ENCODE measurements at places on chromosomes 1 and 21.

- peak; percentile 84 for DNase-seq
Observed at GRCh38 chr1:110210604-110211495, 736 bp downstream of the KCNC4 start.

DNA sequence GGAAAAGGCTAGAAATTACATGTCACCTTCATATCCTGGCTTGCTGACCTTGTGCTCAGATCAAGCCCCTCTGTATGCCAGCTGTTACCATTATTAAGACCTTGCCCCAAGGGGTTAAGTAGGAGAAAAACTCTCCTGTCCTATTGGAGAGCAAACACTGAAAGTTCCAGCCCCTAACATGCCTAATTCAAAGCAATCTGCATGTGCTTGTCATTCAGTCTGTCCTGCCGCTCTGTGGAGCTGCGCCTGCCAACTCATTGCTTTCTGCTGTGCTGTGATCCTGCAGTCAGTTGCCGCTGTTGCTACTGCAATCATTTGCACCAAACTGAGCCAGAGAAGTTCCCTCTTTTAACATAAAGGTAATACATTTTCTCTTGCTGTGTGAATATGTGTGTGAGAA is 113.4 kb downstream of the DISP1 start:
- DNase-seq: no peak

DNA sequence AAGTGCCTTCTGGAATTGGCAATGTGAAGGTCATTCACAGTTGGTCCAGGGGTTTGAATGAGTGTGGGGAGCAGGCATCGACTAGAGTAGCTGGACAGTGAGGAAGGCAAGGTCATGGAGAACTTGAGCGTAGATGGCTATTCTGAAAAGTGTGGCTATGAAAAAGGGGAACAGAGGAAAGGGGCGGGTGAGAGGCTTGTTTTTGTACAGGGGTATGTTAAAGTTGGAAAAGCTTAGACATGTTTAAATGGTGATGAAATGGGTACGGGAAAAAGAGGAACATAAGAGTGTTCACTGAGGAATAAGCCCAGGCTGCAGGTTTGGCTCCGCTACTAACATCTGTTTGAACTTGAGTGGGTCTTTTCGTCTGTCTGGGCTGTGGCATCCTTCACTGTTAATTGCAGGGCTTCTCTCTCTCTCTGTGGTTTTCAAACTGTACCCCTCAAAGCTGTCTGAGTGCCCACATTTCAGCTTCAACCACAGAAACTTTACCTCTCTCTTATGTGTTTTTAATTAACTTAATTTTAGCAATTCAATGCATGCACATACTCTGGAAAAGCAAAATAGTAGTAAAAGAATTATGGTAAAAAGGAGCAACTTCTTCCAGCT is 70.8 kb upstream of the COA6 start:
- DNase-seq: no peak

GRCh38 chr1:40404670-40405462 is 31.3 kb downstream of the SMAP2 start:
- no peak for DNase-seq

- DNase-seq: no peak
Observed at GRCh38 chr1:199160521-199161318, 521.9 kb downstream of the PTPRC start.

- no peak for DNase-seq
Observed at GRCh38 chr1:209840611-209841010, 12.8 kb downstream of the UTP25 start.
